Naive B cell (primary cell): ENCODE measurements at places on chromosomes 5 and 9.
A peak's percentile ranks its signal among the peaks of the same experiment; 100 is the strongest.

- DNase-seq = no peak
Measured at GRCh38 chr5:53334431-53334941, 145.9 kb upstream of the FST start.

- DNase-seq = no peak
Measured at GRCh38 chr5:151095341-151096000, 14.6 kb upstream of the TNIP1 start.

DNA sequence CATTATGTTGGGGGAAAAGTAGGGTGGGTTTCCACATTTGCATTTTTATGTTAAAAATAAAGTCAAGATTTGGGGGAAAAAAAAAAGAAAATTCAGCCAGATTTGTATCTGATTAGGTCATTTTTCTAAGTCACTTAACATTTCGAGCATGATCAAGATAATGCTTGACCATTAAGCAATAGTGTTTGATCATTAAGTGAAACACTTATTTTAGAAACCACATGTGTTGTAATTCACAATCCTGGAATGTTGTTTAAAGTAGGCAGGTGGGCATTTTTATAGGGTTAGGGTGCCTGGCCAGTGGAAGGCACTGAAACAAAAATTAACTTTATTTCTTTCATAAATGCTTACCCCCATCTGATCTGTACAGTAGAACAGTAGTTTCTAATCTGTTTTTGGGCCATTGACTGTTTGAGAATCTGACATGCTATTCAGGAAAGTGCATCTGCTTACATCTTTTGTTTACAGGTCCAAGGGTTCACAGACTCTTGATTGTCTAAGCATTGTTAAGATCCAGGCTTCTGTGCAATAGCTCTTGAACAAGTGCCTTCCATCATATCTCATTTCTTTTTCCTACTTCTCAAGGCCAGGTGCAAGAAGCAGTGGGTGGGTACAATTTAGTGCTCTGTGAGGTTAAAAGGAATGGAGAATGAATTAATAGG lies 9.1 kb downstream of the ZCCHC9 start:
- no peak for DNase-seq

GRCh38 chr5:39100851-39101396 lies 26.7 kb upstream of the RICTOR start:
- DNase-seq = no peak

- no peak for DNase-seq
Measured at GRCh38 chr5:80114860-80115259, 79.7 kb downstream of the THBS4 start.

- no peak for DNase-seq
Measured at GRCh38 chr5:74916831-74917710, 50.9 kb upstream of the FAM169A start.

- no peak for DNase-seq
Measured at GRCh38 chr5:622946-623522, 10.9 kb downstream of the CEP72 start.

DNA sequence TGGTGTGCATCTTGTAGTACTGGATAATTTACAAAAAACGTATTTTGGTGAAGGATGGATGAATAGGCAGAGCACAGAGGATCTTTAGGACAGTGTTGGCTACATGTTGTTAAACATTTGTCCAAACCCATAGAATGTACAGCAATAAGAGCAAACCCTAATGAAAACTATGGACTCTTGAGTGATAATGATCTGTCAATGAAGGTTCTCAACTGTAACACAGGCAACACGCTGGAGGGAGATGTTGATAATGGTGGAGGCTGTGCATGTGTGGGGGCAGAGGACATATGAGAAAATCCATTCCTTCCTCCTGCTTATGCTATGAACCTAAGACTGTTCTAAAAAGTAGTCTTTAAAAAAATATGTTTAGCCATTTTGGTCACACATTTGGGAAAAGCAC lies 194.0 kb downstream of the FER start:
- DNase-seq = no peak

DNA sequence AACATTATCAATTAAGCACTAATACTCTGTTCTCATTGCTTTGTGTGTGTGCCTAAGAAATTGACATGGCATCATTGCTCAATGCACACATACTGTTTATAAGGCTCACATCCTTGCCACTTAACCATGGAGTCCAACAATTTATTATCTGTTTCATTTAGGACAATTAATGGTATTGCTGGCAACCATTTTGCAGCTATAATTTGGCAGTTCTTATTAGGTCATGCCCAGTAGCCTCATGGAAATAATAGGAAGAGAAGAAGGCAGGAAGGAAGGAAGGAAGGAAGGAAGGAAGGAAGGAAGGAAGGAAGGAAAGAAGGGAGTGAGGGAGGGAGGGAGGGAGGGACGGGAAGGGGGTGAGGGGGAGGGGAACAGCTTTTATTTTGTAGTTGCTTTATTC lies 285.5 kb upstream of the SLC24A2 start:
- DNase-seq = no peak

DNA sequence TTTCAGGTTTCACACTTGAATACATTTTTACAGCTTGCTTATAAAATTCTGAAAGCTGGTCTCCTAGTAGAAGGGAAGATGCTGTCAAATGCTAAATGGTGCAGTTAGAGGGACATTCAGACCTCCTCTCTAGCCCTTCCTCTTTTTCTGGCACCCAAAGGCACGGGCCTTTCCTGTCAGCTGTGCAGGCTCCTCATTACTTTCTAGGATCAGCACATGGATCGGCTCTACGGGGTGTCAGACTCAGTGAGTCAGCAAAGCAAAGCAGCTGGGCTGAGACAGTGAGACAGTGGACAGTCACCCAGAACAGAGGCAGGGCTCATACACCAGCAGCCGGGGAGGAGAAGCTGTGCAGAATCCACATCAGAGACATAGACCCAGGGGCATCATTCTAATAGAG lies 80.0 kb upstream of the TNC start:
- DNase-seq = no peak

DNA sequence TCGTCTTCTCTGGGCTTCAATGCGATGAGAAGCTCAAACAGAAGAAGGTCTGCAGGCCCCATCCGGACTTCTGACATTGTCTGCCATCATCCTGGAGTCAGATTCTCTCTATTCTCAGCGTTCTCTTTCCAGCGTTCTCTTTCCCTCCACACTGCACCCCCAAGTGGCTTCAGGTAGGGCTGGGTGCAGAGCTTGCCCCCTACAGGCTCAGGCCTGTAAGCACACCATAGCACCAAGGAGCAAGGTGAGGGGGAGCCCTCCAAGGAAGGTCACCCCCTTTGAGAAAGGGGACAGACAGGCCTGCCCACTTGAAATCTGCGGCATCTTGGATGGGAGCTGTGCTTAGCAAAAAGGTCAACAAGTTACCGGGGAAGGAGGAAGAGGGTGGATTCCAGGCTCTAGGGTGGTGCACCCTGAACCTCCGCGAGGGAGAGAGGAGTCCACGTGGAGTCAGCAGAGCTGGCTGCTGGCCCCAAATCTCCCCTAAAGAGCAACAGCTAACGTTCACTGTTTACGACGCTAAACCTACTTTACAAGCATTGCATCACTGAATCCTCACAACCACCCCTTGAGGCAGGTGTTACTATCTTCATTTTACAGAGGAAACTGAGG lies 27.5 kb downstream of the GPX3 start:
- peak; percentile 20 for DNase-seq

GRCh38 chr9:84229191-84229590 lies 111.4 kb downstream of the SLC28A3 start:
- DNase-seq = no peak

DNA sequence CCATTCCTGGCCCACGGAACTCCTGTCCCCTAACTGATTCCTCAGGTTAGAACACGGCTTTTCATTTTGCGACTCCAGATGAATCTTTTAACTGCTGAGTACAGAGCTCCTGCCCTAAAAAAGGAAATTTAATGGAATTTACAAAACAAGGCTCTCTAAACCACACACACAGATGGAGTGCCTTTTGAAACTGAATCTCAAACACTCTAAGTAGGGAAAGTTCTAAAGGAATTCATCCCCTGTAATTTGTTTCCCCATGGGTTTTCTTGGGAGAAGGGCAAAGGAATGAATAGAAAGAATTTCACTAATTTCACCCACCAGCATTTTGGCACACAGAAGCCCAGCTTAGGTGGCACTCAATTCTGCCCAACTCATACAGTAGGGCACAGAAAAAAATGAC lies 106.5 kb downstream of the THBS4 start:
- no peak for DNase-seq

- no peak for DNase-seq
Measured at GRCh38 chr5:33978306-33978705, 6.2 kb downstream of the SLC45A2 start.

- peak; percentile 53 for DNase-seq
Measured at GRCh38 chr9:127905788-127906191, 6.4 kb upstream of the ST6GALNAC6 start.

GRCh38 chr5:1124205-1125029 lies 12.6 kb upstream of the SLC12A7 start:
- no peak for DNase-seq

DNA sequence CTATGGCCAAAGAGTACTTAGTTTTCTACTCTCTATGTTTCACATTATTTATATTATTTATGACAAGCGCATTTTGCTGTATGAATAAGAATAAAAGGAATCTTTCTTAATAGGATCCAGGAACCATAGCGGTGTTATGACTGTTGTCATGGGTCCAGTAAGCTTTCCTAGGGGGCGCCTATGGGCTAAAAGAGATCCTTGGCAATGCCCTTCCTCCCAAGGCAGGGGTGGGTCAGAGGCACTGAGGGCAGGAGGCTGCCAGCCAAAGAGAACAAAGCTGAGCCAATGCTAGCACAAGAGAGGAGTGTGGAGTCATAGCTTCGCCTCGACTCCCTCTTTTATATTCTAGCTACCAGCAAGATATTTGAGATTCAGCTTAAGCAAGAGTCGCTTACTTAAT lies 98.4 kb upstream of the GNAQ start:
- no peak for DNase-seq

DNA sequence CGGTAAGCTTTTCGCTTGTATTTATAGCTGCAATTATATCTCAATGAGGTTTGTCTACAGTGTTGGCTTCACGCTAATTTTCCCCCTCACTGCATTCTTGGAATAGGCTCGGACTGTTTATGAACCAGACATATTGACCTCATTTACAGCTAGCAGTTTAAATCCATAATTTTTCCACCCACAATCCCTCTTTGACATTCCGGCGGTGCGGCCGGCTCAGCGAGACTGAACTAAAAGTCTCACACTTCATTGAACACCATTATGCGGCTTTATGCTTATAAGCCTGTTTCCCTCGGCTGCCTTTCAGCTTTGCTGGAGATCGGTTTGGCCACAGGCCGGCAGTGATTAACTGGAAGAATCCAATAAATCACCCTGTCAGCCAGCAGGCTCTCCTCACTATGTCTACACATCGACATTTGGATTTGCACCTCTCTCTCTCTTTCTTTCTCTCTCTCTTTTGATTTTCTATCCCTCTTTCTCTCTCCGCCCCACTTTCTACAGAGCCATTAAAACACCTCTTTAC lies 315.0 kb upstream of the TLE4 start:
- no peak for DNase-seq
